Tongue (tissue), 3 donors: ENCODE measurements at places on chromosomes 12 and 14. TPM values are rescaled to one million over a fixed set of nuclear protein-coding genes. Genes with fewer than 3 reads are reported as not detected.

DNA sequence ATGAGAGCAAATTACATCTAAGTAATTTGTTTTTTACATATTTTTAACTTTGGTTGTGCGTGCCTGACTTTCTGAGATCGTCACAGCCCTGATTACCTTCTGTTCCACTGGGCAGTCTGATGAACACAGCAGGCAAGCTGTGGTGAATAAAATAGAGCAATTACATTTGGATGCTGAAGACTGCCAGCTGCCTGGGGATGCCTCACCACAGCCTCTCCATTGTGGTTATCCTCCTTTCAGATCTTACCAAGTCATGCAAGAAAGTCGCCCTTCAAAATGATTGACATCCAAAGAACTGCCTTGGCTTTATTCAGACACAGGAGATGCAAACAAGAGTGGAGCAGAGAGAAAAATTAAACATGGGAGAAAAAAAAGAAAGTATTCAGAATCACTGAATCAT is 456.6 kb upstream of the TMPO start:
- no peak for DNase-seq

- DNase-seq = peak; percentile 96
Measured at GRCh38 chr12:92363295-92364146, 217.9 kb upstream of the BTG1 start.

DNA sequence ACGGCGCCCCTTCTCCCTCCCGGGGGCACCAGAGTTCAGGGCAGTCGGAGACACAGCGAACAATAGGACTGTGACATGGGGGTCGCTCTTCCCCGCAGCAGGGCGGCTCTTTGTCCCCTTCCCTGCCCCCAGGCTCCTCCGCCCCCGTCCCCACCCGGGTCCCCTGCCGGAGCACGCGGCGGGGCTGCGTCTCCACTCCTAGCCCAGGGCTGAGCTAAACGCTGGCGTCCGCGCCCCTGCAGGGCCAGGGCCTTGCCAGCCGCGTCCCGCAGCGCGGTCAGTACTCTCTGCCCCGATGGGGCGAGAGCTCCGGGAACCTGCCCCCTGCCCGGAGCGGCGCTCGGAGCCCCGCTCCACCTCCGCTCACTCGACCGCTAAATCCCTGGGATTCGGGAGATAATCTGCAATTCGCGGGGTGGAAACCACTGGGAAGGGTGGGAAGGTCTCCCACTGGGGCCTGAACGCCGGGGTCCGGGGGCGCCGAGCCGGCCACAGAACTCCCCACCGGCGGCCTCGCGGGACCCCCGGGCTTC is 825 bp upstream of the CCDC85C start:
- DNase-seq = no peak

GRCh38 chr12:38905480-38906351 is at the start of gene CPNE8:
Gene CPNE8 (minus strand): TSS chr12:38905591. CDS start chr12:38905534, 57 bp downstream.
- peak; percentile 71 for DNase-seq

DNA sequence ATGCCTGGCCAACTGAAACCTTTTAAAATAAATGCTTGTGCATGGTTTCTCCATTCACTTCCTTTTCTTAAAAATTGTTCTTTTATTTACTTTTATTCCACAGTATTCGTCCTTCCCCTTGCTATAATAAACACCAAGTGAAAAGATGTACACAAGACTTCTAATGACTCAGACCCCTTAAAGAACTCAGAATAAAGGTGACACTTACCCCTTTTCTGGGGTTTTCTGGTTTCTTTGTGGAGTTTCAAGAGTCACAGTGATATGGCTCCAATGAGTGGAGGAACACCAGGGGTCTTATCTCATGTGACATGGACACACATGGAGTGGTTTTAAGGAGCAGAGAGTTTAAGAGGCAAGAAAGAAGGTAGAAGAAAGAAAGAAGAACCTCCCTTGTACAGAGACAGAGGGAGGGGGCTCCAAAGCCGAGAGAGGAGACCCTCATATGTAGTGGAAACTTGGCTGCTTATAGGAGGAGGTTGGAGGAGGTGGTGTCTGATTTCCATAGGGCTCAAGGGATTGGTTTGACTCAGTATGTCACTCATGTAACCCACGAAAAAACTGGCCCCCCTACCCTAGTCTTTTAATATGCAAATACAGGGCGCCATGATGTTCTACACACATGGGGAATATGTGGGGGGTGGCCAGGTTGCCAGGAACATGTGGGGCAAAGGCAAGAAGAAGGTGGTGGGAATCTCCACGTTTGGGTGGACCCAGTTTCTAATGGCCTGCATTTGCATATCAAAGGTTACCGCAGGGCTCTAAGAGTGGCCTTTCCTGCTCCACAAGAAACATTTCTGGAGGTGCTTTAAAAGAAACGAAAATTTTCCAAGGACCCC is 22.1 kb upstream of the CD69 start:
- no peak for DNase-seq

DNA sequence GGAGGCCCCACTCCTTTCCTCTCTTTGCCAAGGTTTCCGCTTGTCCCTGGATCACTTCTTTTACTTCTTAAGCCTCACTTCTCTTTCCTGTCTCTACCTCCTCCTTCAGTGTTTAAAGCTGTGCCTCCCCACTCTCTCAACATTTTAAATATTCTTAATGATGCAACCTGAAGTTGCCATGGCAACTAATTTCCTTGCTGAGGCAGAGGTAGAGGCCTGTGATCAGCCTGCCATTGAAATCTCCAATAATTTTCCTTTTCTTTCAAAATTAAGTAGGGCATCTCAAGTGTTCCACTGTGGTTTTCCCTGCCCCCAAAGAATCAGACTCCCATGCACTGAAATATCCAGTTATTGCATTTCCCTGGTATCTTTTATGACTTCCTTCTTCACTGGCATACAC is 108.6 kb upstream of the VRK1 start:
- DNase-seq = no peak

DNA sequence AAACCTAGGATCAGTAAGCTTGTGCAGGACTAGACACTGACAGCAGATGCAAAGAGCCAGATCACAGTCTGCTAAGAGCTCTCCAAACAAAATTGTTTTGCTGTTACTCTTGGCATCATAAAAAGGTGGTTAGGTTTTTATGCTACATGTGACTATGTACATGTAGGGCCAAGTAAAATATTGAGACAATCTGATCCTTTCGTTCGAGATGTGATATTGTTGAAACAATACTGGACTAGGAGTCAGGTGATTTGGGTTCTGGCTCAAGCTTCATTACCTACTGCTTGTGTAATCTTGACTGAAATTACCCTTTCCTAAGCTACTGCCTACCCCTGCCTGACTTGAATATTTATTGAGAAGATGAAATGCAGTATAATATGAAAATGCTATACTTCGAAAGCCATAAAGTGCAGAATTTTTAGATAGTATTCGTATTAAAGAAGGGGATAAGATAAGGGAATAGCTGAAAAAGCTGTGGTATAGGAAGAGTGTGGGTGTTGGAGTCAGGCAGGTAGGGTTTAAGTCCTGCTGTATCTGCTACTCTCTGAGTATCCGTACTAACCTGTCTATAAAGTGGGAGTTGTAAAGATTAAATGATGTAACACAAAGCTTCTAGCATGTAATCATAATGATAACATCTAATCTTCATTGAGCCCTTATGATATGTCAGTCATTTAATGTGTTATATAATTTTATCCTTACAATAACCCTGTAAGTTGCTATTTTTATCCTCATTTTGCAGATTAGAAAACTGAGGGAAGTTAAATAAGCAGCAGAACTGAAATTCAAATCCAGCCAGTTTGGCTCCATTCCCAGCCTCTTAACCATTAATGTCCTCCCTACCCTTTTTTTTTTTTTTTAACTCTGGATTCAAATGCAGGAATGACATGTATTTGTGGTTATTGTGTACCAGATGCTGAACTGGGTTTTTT is 38.6 kb upstream of the ATF1 start:
- DNase-seq = no peak

GRCh38 chr12:111574797-111575443 is 24.2 kb downstream of the ATXN2 start:
- DNase-seq = no peak

GRCh38 chr12:81617915-81618314 is 141.2 kb downstream of the PPFIA2 start:
- peak; percentile 39 for DNase-seq

GRCh38 chr12:119742700-119743099 is 74.8 kb downstream of the PRKAB1 start:
- DNase-seq = no peak

- no peak for DNase-seq
Measured at GRCh38 chr14:32587461-32587860, 258.4 kb downstream of the AKAP6 start.

DNA sequence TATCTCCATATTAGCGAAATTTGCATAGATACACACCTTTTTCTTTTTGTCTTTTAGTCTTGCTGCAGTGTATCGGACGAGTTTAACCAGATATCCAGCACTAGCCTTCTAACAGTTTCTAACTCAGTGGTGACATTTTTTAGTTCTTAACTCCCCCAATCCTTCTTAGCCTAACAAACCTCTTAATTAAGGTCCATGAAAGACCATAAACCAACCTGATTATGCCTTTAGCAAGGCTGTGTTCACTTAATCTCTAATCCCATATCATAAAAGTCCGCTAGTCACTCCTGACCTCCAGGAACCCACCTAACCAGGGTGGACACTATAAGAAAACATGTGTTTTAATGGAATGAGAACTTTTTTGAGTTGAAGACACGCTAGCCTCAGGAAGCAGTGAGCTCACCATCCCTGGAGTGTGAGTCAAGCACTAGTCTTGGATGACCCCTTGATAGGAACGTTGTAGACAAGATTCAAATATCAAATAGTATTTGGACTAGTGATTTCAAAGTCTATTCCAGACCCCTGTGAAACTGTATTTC is 9.5 kb downstream of the CDKN1B start:
- peak; percentile 32 for DNase-seq

DNA sequence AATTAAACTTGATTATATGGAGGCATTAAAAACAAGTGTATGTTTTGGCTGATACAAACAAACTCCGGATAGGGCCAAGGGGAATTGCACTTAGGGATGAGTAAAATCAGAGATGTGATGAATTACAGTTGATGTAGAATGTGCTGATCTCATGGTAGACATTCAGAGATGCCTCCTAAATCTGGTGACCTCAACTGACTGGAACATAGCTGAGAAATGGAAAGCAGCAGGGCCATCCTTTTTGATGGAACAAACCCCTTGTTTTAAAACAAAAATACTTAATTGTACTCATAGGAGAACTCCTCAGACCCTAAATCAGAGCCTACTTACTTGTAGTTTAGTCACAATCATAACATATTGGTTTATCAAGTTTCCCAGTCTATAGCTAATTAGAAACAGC is 122.8 kb downstream of the C12orf75 start:
- DNase-seq = no peak

- DNase-seq = no peak
Measured at GRCh38 chr12:129001826-129002225, 148.5 kb downstream of the GLT1D1 start.

DNA sequence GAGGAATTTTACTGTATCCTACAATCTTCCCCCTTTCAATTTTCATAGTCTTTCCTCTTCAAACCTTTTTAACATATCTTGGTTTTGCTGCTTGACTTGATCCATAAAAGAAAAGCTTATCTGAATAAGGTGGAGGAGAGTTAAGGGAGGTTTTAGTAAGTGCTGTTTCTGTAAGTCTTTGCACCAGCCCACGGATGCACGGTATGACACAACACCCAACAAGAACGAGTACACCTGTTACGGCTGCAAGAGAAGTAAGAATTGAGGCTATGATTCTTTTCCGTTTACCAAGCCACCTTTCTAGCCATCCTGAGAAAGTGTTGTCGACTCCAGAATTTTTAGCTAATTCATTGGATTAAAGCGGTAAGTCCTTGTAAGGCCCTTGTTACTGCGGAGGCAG is 26.1 kb upstream of the CPNE8 start:
- no peak for DNase-seq

- peak; percentile 39 for DNase-seq
Measured at GRCh38 chr14:103879570-103880347, 32.4 kb upstream of the PPP1R13B start.

- DNase-seq = no peak
Measured at GRCh38 chr14:22213120-22213519, 375.9 kb downstream of the DAD1 start.

DNA sequence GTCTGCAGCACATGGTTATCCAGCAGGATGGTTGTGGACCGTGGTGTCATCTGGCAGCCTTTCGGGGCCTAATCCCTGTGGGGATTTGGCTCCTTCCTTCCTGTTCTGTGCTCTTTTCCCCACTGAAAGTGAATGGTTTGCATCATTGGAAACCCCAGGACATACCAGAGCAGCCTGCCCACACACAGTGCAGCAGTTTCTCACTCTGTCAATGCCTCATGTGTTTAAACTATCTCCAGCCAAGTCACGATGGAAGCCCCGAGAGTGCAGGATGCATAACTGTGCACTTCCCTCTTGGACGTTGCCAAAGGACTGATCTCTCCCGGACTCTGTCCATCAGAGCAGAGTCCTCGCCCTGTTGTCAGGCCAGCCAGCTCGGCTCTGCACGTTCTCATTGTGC is 29.0 kb upstream of the AMN start:
- DNase-seq = peak; percentile 74

DNA sequence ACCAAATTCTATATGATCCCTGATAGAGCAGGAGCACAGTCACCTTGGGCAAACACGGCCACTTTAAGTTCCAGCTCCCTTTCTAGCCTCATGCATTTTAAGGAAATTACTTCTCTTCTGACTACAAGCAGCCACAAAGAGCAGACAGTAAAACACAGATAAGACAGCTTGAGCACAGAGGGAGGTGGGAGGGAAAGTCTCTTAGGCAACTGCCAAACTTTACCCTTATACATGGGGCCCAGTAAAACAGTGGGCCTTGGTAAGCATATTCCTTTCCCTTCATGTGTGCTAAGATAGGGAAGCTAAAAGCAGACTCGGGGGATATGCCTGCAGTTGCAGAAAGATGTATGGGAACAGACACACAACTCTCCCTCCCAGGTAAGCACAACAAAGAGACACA is 235.9 kb downstream of the CPNE8 start:
- no peak for DNase-seq

- DNase-seq = peak; percentile 37
Measured at GRCh38 chr12:87815771-87816585, 213.2 kb downstream of the C12orf50 start.

DNA sequence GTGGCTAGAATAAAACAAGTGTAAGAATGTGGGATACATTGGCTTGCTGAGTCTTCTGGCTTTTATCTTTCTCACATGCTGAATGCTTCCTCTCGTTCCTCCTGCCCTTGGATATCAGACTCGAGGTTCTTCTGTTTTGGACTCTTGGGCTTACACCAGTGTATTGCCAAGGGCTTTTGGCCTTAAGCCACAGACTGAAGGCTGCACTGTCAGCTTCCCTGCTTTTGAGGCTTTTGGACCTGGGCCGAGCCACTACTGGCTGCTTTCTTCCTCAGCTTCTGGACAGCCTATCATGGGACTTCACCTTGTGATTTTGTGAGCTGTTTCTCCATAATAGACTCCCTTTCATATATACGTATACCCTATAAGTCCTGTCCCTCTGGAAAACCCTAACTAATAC is 300.9 kb upstream of the STXBP6 start:
- DNase-seq = no peak

GRCh38 chr12:48969833-48970701 is 1.5 kb downstream of the WNT10B start:
- no peak for DNase-seq

GRCh38 chr12:90366286-90366685 is 588.7 kb downstream of the CCER1 start:
- peak; percentile 12 for DNase-seq

The MANSC4 gene
- total RNA-seq = not detected

The RERGL gene
- 4.0 TPM for total RNA-seq

The ASIC1 gene
- 4.1 TPM for total RNA-seq

The SERPINA3 gene
- 1.5 TPM for total RNA-seq

The P2RX2 gene
- total RNA-seq = not detected

The CD27 gene
- total RNA-seq = 0.31 TPM

The FOXN3 gene
- 74.7 TPM for total RNA-seq

The RPS6KA5 gene
- total RNA-seq = 33.1 TPM

The GLI1 gene
- total RNA-seq = 5.6 TPM

The PZP gene
- not detected for total RNA-seq

The GLIPR1L2 gene
- total RNA-seq = 2.8 TPM

The ARID4A gene
- 24.6 TPM for total RNA-seq

The CAPS2 gene
- total RNA-seq = 8.9 TPM
